ENCODE measurements at places on chromosomes 1 and 21.

DNA sequence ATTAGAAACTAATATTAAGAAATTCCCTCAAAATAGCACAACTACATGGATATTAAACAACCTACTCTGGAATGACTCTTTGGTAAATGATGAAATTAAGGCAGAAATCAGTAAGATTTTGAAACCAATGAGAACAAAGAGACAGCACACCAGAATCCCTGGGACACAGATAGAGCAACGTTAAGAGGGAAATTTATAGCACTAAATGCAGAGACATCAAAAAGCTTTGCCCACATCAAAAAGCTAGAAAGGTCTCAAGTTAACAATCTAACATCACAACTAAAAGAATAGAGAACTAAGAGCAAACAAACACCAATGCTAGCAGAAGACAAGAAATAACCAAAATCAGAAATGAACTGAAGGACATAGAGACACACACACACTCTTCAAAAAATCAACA lies 48.6 kb upstream of the LRRC8B start:
- DNase-seq = no peak

- DNase-seq = no peak
Measured at GRCh38 chr1:37945743-37946702, 830 bp downstream of the INPP5B start.

GRCh38 chr1:47449822-47450552 lies 12.1 kb downstream of the FOXD2 start:
- DNase-seq = no peak

GRCh38 chr1:116259663-116260062 lies 113.4 kb upstream of the ATP1A1 start:
- DNase-seq = no peak

- DNase-seq = no peak
Measured at GRCh38 chr1:165598676-165599059, 32.4 kb upstream of the MGST3 start.

- no peak for DNase-seq
Measured at GRCh38 chr1:63601463-63601862, 8.3 kb downstream of the PGM1 start.

DNA sequence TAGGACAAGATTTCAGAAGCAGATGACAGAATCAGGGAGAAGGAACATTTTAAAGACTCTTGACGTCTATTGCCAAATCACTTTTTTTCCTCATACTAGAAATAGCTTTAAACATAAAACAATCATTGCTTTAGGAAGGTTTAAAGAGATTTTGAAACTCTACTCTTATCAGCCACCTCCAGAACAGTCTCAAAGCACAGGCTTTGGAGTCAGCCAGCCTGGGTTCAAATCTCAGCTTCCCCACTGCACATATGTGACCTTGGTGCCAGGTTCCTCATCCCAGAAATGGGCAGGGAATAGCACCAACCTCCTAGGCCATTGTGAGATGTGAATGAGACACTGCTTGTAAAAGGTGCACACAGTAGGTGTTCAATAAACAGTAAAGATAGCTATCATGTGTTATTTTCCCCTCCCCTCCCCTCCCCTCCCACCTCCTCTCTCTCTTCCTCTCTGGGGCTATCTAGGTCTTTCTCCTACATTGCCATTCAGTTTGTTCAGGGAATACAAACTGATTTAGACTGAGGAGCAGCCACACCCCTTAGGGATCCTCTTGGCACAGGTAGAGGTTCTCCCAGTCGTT lies 20.6 kb downstream of the SPOCD1 start:
- DNase-seq = no peak

- no peak for DNase-seq
Measured at GRCh38 chr21:15592957-15593356, 136.8 kb upstream of the USP25 start.

GRCh38 chr1:94468708-94469107 lies 50.5 kb downstream of the ABCD3 start:
- DNase-seq = no peak

DNA sequence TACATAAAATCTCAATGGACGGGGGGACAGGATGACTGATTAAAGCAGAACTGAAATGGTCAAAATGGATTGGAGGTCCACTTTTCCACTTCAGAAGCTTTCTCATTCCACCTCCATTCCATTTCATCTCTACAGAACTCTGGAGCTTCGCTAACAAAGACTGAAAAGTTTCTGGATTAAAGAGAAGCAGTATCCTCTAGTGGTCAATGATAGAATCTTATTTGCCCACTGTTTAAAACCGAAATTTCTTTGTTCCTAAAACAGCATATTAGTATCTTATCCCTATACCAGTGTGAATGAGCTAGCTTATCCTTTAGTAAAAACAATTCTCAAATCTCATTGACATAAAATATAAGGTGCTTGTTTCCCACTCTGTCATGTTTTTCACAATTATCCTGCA lies 890.6 kb downstream of the KCNT2 start:
- DNase-seq = no peak

GRCh38 chr1:55288245-55288644 lies 73.1 kb upstream of the USP24 start:
- DNase-seq = no peak

DNA sequence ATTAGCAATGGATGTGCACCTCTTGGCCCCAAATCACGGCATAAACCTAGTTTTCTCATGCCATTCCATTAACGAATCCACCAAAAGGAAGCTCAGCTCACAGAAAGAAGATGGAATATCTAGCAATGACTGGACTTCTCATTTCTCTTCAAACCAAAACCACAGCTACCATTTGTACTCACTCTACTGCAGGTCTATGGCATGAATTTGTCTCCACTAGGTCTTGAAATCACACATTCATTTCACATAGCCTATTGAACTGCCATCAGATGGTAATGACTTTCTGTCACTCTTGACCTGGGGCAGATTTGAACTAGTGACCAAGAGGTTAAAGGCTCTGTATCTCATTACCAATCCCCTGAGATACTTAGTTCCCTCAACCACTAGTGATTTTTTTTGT lies 382.7 kb downstream of the DPYD start:
- no peak for DNase-seq

GRCh38 chr1:55506740-55507577 lies 291.8 kb upstream of the USP24 start:
- no peak for DNase-seq

DNA sequence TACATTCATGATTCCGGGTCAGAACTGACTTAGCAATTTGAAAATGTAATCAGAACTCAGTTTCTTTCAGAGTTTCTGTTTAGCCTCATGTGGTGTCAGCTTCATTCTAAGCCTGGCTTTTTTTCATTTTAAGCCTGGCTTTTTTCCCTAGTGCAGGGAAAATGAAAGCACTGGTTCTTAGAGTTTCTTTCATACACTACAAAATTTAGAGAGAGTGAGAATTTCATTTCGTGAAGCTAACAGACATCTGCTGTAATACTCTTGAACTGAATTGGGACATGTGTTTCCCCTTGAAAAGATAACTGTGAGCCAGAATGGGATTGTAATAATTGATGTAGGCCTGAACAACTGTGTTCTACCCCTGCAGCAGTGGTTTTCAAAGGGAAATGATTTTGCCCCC lies 95.3 kb upstream of the KIAA0040 start:
- no peak for DNase-seq

DNA sequence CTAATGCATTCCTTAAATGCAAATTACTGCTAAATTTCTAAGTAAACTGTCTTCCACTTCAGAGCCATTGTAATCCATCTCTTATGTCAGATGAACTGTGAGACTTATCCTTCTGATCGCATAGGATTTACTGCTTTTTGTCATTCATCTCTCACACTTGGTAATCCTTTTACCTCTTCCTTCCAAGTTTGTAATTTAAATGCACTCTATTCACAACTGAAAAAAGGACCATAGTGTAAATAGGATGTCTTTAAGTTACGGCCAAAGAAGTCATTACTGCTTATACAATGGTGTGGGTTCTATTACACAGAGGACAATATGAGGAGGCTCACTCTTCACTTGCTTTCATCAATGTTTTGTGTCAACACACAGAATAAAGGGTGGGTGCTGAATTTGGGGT lies 393.3 kb downstream of the PTBP2 start:
- no peak for DNase-seq

DNA sequence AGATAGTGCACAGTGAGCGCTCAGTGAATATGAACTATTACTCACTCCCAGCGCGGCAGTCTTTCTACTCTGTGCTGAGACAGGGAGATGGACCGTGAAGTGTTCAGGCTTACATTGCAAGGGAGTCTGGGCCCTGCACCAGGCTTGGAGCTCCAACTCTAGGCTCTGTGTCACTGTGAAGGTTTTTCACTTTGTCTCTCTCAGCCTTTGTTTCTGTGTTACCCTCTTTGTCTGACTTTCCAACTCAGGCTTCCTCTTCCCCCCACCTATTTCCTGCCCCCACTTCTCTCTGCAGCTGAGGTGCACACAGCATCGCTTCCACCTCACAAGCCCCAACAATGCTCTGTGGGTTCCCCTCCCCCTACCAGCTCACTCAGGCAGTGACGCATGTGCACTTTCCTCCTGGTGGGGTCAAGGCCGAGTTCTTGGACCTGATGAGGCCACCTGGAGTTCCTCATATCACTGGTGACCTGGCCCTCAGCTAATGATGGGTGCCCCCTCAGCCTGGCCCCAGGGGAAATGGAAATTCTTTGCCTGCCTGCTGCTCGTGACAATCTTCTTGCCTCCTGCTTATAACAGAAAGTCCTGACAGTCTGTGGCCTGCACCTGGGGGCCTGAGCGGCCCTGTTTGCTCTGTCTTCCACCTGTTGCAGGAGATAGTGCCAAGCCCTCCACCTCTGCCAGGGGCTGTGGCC lies 1.1 kb upstream of the LCK start:
- DNase-seq = peak; percentile 57

DNA sequence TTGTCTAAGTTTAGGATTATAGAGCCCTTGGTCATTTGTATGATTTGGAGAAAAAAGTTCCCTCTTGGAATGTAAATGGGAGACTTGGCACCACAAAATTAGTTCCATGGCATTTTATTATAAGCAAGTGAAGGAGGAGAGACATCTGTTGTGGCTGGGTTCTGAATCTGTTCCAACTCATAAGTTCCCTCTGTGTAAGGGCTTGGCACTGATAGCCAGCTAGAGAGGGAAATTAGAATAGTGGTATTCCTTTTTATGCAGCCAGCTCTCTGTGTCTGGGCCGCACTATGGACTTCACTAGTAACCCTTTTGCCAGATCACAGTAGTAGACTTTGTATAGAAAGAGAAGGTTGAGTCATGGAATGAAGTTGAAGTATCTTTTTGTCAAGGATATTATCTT lies 31.1 kb downstream of the GNAI3 start:
- DNase-seq = no peak

- no peak for DNase-seq
Measured at GRCh38 chr1:15251857-15252835, 5.1 kb downstream of the FHAD1 start.

DNA sequence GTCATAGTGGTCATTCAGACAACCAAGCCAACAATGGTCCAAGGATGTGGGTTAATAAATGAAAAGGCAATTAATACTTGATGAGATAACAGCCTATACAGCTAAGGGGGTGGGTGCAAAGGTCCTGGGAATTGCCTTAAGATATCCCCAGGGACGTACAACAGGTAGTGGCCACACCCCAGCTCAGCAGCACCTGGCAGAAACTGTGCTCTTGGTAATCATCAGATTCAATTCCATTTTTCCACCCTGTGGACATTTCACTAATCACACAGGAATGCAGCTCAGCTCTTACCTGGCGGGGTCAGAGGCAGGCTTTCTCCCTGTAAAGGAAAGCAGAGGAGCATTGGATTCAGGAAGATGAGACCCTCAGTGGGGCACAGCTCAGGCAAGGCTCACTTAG lies 32.9 kb downstream of the FCRL5 start:
- DNase-seq = no peak

DNA sequence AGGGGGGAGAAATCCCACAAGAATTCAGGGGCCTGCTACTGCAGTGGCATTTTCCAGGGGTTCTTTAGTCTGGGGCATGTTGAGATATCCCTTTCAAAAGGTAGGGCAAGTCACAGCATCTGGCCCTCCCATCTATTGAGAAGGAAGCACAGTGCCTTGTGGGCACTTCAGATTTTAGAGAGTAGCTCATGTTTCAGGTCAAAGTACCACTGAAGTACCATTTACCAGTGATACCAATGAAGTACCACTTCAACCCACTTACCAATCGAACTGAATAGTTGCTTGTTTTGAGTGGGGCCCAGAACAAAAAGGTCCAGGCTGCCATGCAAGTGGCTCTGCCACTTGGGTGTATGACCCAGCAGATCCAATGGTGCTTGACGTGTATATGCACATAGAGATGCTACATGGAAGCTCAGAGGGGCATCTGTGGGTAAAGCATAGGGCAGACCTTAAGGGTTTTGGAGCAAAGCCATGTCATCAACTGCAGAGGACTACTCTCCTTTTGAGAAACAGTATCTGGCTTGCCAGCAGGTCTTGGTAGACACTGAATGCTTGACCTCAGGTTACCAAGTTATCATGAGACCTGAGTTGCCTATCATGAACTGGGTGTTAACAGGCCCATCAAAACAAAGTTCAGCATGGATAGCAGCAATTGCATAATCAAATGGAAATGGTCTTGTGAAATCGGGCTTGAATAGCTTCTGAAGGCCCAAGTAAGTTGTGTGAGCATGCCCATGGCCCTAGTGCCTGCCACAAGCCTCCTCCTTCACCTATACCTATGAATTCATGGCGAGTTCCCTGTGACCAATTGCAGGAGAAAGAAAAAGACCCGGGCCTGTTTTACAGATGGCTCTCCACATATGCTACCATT lies 23.5 kb downstream of the PLA2G2D start:
- DNase-seq = no peak

DNA sequence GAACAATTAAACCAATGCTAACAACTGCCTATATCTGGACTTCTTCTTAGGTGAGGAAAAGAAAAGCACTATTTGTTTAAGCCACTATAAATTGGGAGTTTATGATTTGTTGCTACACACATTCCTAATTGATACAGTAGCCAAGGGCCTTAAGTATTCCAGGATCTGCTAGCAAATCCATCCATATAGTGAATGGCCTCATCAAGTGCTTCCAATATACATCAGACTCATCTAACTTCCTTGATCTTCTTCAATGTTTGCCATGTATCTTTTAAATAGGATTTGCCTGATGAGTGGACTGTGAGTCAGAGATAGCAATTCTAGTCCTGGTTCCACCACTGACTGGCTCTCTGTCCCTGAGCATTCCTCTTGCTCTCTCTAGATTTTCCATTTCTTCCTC lies 430.2 kb downstream of the OMA1 start:
- DNase-seq = no peak

GRCh38 chr1:228079013-228079412 lies 3.5 kb upstream of the ARF1 start:
- no peak for DNase-seq

DNA sequence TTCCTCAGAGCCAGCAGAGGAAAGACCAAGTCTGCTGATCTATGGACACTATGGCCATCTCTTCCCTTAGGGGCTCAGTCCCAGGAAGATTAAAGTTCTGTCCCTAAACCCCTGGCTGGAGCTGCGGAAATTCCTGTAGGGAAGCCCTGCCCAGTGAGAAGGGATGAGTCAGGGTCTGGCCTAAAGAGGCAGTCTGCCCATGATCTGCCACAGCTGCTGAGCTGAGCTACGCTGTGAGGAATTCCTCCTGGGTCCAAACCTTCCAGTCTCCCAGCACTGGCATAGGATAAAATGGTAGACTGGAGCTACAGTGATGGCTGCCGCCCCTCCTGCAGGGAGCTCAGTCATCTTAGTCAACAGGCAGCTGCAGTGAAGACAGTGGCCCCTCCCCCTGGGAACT lies 213.7 kb downstream of the BRINP2 start:
- DNase-seq = no peak

All from activated CD8-positive, alpha-beta memory T cell treated with anti-CD3 and anti-CD28 coated beads for 1 hour (primary cell).